SK-N-SH (cell line): ENCODE measurements at places on chromosomes 6 and 20.

DNA sequence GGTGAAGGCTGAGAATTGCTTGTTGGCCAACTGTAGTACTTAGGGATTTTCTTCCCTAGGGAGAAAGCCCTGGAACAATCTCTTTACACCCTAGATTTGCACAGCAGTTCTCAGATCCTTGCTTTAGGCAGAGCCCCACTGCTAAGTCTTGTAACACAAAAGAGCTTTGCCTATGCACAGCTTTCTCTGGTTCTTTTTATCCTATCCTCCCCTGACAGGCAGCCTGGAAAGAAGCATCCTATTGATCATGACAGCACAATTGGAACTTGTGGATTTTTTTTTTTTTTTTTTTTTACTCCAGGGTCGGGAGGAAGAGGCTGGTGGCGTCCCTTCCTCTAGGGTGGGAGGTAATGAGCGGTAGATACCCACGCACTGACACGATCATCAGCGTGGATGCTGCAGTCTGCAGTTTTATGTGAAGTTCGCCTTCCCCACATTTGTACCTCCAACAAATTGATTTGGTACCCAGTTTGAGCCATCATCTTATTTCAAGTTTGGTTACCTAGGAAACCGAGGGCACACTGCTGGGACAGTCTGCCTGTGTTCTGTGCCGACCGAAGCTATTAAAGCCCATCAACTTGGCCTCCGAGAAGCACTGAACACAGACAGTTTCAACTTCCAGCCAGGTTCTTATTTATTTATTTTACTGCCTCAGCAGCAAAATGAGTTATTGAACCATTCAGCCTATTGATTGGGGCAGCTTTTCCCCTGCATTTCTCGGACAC lies 110.1 kb downstream of the NRN1 start:
- no peak for DNase-seq

DNA sequence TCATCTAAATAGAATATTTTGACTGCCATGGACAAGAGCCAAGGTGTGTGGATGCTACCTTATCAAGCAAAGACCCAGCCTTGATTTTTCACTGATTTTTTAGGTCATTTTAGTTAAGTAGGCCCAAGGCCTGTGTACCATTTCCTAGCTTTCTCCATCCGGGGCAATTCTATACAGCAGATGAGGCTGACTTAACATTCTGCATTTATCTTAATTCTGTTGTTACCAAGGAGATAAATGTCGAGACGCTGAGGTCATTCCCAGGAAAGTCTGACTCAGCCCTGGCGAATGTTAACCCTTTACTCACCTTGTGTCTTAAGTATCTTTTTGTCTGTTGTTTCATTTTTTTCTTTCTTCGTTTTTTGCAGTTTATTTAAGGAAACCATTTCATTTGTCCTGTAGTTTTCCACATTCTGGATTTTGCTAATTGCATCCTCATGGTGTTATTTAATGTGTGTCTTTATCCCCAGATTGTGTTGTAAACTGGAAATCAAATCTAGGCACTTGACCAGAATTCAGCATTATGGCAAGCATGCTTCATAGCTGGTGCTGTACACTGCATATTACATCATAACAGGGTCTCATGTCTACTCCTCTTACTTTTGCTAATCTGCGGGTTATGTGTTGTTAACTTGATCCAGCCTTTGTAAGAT lies 277.0 kb downstream of the CDKAL1 start:
- no peak for DNase-seq

GRCh38 chr6:109892451-109893435 lies 85.4 kb upstream of the GPR6 start:
- no peak for DNase-seq

DNA sequence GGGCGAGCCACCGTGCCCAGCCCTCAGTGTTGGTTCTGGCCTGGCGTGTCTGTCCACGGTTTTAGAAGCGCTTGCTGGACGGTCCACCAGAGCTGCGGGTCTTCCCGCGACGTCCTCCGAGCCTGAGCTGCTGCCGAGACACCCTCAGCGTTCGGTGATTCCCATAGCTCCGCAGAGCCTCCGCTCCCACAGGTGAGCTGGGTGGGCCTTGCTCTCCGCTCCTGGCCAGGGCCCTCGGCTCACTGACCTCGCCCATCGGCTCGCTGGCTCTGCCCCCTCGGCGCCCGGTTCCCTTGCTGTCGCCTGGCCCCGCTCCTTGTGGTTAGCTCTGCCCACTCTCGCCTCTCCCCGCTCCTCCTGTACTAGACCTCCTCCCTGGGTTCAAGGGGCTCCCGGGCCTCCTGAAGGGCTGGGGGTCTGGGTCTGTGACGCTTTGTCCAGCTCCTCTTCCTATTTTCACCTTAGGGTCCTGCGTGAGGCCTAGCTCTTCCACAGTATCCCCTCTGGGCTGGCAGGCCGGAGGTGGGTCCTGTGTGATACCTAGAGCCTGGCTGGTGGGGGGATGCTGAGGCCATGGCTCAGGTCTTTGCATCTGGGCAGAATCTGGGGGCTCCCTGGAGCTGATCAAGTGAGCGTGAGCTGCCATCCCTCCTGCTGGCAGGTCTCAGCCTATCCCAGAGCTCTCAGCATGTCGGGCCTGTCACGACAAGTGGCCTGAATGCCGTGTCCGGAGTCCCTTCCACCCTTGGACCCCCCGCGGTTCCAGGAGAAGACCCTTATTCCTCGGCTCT lies 5.0 kb upstream of the COX4I2 start:
- DNase-seq, result no peak

DNA sequence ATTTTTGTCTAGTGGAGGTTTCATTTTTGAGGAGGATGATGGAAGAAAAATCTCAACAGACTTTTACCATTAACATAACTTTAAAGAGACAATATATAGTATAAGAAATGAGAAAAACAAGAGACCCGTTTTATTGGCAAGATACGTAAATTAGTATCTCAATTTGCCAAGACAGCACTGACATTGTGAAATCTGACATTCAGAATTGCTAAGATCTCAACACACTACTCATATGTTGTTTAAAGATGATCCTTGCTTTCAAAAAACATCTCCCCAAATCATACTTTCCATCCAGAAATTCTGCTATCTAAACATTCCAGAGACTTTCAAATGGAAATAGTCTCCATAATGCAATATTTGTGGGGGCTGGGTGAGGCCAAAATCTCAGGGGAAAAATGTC lies 220.9 kb upstream of the CEP162 start:
- DNase-seq, result no peak

GRCh38 chr6:41559655-41560427 lies 13.7 kb downstream of the FOXP4 start:
- DNase-seq, result no peak

DNA sequence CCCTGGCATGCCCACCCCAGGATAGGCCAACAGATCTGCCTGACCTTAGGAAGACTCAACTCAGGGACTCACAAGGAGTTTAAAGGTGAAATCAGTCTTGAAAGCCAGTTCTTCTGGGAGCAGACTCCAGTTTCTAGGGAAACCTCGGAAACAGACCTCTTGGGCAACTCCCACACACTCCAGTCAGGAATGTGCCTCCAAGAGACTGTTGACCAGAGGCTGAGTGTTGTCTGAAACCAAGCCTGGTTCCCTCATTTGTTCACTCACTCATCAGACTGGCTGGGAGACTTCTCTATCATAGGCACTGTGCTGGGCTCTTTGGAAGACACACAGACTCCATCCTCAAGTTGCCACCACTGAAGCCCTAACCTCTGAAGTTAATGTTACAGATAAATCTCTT lies 1.8 kb downstream of the TREM1 start:
- DNase-seq, result no peak

- DNase-seq, result no peak
Observed at GRCh38 chr6:24859608-24860200, 61.0 kb upstream of the ARMH2 start.

DNA sequence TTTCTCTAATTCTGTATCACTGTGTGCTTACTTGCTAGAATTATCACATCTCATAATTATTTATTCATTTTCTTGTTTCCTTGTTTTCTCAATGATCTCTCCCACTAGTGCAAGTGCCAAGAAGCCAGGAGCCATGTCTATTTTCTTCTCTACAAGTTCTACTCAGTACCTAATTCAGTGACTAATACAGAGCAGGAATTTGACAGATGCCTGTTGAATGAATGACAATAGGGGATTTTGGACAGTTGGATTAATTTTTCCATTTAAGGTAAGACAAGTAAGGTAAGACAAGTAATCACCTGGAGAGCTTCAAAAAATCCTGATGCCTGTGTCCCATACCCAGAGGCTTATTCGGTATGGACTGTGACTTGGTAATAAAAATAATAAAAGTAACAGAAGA lies 81.0 kb downstream of the EDN1 start:
- no peak for DNase-seq

DNA sequence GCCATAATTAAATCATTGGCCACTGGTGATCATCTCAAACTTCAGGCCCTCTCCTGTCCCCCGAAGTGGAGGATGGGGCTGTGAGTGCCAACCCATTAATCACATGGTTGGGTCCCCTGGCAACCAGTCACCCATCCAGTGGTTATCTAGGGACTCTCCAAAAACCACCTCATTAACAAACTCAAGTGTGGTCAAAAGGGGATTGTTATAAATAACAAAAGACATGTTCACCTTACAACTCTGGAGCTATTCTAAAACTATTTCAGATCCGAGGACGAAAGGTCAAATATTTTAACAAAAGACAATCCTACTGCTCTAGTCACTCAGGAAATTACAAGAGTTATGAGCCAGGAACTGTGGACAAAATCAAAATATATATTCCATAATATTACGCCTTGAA lies 95.5 kb upstream of the PRND start:
- DNase-seq, result no peak

DNA sequence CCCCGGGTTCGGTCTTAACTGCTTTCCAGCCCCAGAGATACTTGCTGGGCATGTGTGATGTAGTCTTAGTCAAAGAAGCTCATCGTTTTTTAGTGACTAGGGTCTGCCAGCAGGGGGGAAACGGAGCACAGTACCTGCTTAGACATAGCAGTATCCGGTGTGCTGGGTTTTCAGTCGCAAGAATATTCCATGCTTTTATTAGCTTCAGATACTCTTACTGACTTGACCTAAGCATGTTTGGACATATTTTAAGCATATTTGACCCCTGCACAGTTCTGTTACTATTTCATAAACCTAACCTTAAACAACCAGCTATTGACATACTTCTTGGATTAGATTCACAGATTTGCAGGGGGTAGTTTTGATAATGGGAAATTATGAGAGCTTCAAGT lies 3.0 kb downstream of the E2F3 start:
- DNase-seq, result peak; percentile 69

- no peak for DNase-seq
Observed at GRCh38 chr6:32685603-32686002, 19.1 kb upstream of the HLA-DQB1 start.

- no peak for DNase-seq
Observed at GRCh38 chr6:21309807-21310221, 283.7 kb upstream of the SOX4 start.

- DNase-seq, result no peak
Observed at GRCh38 chr6:71454056-71454455, 165.4 kb downstream of the OGFRL1 start.

DNA sequence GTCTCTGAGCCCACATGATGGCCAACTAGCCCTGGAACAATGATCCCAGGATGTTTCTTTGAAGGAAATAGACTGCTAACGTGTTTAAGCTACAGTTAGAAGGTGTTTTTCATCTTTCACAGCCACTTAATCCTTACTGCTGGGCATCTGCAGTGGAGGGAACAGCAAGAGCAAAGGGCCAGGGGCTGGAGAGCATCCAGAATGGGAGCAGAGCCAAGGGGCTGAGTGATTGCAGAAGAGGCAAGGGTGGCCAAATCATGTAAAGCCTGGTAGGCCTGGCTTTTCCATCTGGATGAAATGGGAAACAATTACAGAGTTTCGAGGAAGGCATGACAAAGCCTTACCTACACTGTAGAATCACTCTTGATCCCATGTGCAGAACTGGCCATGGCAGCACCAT lies 18.7 kb upstream of the LAMP5 start:
- no peak for DNase-seq

DNA sequence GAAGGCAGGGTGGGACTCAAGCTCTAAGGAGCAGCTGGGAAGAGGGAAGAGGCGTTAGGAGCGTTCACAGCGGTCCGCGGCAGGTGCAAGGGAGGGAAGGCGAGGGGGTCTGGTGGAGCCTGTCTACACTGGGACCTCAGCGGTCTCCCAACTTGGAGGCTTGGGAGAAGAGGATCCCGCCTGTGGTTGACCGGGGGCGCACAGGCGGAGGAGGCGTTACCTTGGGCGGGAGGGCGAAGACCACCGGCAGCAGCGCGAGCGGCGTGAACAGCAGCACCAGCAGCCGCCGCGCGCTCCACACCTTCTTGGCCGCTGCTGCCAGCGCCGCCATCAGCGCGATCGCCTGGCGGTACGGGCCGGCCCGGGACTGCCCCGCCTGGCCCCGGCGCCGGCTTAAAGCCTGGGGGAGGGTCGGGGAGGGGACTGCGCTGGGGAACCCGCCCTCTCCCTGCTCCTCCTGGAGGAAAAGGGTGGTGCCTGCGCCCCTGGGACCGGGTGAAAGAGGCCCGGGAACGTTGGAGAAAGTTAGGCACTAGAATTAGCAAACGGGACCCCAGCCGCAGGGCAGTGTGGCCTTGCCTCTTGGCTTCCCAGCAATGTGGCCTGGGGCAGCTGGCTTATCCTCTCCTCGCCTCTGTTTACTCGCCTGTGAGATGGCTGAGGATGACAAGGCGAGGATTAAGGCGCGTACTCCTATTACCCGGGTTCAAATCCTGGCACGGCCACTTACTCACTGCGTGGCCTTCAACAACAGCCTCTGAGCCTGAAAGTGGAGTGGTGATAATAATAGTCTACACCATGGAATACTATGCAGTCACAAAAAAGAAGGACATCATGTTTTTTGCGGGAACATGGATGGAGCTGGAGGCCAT lies at the start of gene SLC13A3:
Gene SLC13A3, minus strand, starts transcription at position 369 of the 872 bp plus-strand sequence. Its CDS starts 38 bp downstream, at position 331.
- peak; percentile 74 for DNase-seq

DNA sequence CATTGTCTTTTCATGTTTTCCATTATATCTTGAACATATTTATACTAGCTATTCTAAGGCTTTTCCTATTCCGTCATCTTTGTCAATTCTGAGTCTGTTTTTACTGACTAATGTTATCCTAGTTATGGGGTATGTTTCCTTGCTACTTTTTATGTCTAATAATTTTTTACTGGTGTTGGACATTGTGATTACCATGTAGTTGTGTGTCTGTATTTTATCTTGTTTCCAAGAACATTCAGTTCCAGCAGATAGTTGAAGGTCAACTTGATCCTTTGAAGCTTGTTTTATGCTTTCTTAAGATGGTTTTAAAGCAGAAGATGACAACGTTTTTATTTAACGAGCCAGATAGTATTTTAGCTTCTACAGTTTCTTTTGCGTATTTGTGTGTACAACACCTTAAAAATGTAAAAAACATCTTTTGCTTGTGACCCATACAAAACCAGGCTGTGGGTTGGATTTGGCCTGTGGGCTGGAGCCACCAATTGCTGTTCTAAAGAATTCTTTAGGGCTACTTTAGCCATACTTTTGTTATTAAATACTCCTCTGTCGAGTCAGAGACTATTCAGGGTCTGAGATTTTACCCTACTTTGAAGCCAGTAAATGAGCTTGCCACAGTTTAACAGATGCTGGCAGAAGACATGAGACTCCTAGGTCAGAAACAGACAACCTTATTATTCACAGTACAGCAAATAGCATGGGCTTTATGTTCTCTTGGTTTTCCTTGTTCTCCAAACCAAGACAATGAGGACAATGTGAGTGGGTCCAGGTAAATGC lies 38.7 kb upstream of the REV3L start:
- no peak for DNase-seq
